ENCODE measurements at places on chromosomes 12 and 14.

DNA sequence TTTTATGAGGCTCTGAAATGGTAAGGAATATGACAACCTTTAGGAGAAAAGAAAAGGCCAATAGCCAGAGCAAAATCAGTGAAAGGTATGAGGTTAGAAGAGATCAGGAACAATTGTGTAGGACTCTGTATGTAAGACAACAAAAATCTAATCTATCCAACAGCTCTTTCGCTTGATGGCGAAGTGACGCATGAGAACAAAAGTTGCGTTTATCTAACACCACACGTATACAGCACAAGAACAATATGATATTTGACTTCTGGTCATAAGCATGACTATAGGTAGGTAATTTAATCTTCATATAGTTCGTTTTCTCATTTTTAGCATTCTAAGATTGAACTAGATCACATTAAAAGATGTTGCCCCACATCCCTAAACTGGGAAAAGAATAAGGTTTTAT is 1.5 kb downstream of the CLECL1 start:
- no peak for DNase-seq

GRCh38 chr12:12691549-12691948 is 4.4 kb downstream of the GPR19 start:
- no peak for DNase-seq

GRCh38 chr14:42047421-42048055 is 440.9 kb downstream of the LRFN5 start:
- no peak for DNase-seq

GRCh38 chr12:19904819-19905218 is 463.5 kb upstream of the PDE3A start:
- no peak for DNase-seq

- peak; percentile 78 for DNase-seq
These were observed 20.2 kb downstream of the KRT8 start for GRCh38 chr12:52884526-52885293.

- DNase-seq, result no peak
These were observed 89.2 kb downstream of the ARF6 start for GRCh38 chr14:49982082-49982481.

- DNase-seq, result no peak
These were observed 160.8 kb downstream of the CCER1 start for GRCh38 chr12:90794212-90794611.

DNA sequence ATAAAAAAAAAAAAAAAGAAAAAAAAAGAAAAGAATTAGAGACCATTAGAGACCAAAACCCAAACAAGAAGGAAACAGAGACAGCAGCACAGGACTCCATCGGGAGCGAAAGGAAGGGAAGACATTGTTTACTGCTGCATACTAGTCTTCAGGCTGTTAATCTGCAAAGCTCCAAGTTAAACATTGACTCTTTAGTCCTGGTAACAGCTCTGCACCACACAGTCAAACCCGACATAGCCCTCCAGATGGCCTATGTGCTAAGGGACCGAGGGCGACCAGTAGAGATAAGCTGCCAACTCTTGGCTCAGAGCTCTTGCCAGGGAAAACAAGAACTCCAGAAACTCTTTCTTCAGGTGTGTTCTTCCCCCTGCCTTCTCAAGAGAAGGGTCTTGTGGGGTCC is 7.8 kb downstream of the P2RX4 start:
- DNase-seq, result no peak

- DNase-seq, result no peak
These were observed 378.5 kb downstream of the ADGRD1 start for GRCh38 chr12:131332224-131332623.

GRCh38 chr14:104975481-104976197 is 2.5 kb downstream of the AHNAK2 start:
- DNase-seq, result no peak

- no peak for DNase-seq
These were observed 23.6 kb upstream of the OR11G2 start for GRCh38 chr14:20167091-20167490.

- DNase-seq, result no peak
These were observed 19.7 kb downstream of the RILPL1 start for GRCh38 chr12:123513805-123514204.

DNA sequence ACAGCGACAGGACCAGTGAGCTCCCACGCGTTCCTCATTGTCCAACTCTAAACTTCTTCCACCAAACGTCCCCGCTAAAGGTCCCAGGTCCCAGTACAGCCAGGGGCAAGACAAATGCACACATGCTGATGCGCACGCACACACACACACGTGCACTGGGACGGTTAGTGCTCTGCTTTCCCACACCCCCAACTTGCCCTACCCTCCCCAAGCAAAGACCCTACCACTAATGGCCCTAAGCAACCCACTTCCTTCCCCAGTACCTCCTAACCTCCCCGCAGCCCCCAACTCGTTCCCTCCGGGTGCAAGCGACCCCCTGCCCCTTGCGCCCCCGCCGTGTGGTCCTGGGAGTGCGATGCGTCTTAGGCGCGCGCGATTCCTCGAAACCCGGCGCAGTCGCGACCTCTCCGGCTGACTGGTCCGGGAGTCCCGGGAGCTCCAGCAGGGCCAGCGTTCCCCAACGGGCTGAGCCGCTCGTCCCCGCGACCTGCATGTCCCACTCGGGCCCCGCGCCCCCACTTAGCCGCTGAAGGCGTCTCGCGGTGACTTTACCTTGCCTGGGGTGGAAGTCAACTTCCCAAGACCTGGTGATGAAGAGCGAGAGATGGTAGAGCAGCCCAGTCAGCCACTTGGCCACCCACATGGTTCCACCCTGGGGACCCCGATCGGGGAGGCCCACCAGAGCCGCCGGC is 578 bp downstream of the ADAMTS20 start:
- no peak for DNase-seq

- no peak for DNase-seq
These were observed 385.8 kb downstream of the MED13L start for GRCh38 chr12:115891556-115892164.

GRCh38 chr12:67002720-67003119 is 266.4 kb upstream of the CAND1 start:
- no peak for DNase-seq

DNA sequence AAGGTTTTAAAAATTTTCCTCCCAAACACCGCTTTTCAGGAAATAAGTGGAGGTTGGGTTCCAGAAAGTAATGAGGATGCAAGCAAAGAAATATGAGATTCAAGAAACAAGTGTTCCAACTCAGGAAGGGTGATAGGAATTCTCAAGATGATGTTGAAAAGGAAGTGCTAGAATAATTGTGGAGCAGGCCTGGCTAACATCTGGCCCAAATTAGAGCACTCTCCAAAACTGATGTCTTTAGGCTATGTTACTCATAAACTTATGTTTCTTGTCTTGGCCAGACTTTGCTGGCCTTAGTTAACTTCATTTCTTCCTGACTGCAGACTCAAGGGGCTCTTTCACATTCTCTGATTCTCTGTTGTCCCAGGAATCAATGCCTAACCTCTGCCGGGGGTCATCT is 116.3 kb downstream of the TMTC3 start:
- no peak for DNase-seq

DNA sequence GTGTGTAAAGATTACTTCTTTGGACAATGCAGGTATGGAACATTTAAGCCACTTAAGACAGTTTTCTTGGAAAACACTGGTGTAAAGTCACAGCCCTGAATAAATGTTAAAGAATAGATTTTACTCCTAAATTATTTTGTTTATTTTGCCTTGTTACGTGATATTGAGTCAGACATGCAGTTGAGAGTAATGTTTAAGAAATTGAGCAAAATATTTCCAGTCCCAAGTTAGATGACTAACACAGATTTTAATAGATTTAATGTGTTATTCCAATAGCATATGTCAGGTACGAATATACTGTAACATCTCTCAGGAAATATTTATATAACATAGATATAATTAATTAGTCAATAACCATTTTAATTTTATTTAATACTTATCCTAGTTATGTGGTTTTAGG is 1361.7 kb downstream of the FSCB start:
- DNase-seq, result no peak

GRCh38 chr14:63282997-63283883 is 35.5 kb downstream of the GPHB5 start:
- no peak for DNase-seq

DNA sequence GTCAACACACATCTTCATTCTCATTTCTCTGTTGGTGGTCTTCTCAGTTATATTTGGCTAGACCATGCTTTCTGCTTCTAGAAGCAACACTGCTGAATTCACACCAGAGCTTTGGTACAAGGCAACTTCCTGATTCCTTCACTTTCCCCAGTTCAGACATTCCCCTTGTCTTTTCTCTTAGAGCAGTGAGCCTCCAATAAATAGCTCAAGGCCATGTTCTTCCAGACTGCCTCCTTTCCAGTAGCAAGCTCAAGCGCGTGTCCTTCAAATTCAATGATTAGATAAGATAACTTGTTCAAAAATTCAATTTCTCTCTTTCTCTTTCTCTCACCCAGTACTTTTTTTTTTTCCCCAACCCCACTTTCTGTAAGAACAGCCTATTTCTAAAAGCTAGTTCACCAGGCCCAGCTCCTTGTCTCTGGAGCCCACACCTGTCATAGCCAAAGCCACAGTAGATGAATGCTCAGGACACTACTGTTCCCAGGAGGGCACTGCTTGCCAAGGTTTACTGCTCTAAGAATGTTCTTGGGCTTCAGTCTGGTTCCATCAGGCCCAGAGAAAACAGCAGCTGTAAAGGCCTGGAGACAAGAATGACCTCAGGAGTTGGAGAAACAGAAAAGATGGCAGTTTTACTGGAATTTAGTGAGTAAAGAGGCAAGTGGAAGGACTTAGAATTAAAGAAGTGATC is 17.7 kb downstream of the TBK1 start:
- DNase-seq, result no peak

GRCh38 chr12:22576473-22576872 is 32.1 kb upstream of the C2CD5 start:
- no peak for DNase-seq

DNA sequence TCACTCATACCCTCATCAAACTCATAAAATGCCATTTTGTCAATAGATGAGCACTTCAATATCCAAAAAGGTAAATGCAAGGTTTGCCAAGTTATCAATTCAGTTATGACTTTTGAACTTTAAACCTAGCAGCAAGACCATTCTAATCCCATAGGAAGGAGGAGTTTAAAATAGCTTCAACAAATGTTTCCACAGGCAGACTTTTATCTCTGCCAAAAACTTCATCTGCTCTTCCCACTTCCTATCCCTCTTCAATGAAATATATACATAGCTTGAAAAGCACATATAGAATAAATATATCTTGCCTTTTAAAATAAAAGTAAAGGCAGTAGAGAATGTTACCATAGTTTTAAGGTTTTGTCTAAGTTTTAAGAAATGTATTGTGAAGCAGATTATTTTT is 1749.1 kb upstream of the SEL1L start:
- no peak for DNase-seq

- no peak for DNase-seq
These were observed 18.6 kb downstream of the PRORP start for GRCh38 chr14:35140718-35141581.

DNA sequence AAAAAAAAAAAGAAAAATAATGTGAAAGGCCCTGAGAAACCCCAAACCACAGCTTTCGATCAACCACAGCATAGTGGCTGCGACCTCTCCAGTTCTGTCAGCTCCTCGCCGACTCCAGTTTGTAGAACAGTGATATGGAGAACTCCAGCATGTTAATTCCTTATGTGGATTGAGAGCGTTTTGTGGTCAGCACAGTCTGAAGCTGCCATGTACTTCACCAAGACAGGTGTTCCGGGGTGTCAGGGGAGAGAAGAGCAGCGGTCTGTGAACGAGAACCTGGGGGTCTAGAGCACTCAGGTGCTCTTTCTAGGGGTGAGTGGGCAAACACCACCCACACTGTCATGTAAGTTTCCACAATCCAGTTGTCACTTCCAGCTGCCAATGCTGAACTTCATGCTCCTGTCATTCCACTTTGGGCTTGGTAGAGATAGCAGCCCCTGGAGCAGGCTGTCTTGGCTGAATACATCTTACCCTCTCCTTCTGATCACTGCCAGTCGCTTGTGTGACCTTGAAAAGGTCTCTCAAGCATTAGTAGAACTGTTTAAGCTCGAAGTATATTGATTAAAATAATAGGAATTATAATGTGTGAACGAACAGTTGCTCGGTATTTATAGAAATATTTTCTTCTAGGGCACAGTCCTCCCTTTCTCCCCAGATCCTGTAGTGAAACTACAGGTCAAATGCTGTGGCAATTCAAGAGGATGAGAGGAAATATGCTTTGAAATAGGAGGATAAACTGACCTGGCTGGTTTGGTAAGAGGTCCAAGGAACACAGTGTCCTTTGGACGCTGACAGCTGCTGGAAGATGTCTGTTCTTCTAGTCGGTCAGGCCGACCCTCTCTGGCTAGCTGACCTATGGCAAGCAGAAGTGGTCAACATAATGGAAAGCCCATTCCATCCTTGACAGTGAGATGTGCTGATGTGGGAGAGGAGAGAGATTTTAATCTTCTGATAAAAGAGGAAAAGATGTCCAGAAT is 15.7 kb upstream of the MAX start:
- DNase-seq, result no peak

DNA sequence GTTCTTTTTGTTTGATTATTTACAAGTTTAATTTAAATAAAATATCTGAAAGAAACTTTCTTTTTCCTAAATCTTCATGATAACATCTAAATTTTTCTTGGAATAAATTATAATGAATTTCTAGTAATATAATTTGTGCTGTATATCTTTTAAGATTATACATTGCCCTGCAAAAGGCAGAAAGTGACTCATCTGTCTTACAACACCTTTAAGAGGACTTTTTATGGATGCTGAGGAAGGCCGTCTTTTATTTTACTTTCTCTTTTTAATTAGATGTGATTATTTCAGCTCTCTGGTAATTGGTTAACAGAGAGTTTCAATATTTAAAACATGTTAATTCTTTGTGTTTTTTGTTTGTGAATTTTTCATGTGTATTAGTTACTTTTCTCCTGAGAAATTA is 598.4 kb downstream of the RPL10L start:
- no peak for DNase-seq

DNA sequence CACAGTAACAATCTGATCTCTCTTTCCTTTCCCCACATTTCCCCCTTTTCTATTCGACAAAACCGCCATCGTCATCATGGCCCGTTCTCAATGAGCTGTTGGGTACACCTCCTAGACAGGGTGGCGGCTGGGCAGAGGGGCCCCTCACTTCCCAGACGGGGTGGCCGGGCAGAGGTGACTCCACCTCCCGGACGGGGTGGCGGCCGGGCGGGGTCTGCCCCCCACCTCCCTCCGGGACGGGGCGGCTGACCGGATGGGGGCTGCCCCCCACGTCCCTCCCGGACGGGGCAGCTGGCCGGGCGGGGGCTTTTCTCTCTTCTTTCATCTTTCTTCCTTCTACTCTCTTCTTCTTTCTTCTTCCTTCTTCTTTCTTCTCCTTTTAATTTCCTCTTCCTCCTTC is 1.3 kb upstream of the NUBPL start:
- DNase-seq, result no peak

DNA sequence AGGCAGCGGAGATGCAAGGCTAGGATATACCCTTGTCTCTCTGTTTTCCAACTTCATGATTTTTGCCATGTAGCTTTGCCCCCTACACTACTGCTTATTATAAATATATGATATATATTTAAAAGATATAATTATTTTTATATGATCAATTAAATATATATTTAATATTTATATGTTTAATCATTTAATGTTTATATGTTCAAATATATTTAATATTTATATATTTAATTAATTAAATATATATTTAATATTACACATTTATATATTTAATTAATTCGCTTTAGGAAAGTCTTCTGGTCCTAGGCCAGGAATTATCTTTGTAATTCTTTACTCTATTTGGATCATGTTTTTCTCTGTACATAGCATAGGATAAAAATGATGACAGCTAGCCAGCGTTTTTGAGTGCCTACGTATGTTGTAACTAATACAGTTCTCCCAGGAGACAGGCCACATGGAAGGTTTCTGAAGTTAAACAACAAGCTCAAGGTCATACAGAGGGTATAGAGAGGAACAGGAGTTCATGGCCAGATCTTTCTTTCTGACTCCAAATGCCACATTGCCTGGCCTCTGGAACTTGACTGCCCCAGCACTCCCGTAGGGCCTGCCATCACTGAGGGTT is 192.5 kb downstream of the KCNA5 start:
- DNase-seq, result no peak

Data from NCI-H187 (cell line).